Stimulated activated CD4-positive, alpha-beta T cell treated with anti-CD3 and anti-CD28 coated beads, Interleukin-1b, Interleukin-23, amount 100 ng/mL, for 4 hours (primary cell): ENCODE measurements at places on chromosomes 7 and 10.

DNA sequence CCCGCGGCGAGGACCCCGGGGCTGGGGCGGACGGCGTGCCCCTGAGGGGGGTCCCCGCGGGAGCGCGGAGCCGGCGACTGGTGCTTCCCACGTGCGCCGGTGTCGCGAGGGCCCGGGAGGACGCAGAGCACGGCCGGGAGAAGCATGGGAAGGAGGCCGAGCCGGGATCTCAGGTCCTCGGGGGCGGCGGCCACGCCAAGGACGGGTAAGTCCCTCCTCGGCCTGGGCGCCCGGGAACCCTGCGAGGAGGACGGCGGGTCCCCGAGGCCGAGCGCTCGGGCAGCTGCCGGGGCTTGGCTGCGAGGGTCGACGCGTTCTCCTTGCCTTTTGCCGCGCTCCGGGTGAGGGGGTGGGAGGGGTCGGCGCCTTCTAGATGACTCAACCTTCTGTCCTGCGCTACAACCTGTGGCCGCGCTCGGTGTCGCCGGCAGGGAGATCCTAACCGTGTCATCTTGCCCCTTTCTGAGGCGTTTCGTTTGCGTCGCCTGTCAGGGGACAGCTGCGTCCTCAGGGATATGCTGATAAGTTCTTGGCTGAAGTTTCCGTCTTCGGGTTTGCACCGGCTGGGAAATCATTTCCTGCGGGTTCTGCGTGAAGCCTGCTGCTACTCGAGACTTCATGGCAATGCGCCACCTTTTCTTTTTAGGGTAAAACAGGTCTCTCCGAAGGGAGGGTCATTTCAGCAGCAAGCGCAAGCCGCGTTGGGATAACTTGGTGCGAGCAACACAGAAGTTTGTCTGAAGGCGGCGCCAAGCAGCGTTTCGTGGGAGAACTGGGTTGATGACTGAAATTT is 529 bp downstream of the TASOR2 start:
- no peak for DNase-seq

- DNase-seq, result no peak
Observed at GRCh38 chr10:21100190-21100589, 203.1 kb upstream of the NEBL start.

GRCh38 chr10:76397181-76398042 is 966.0 kb downstream of the LRMDA start:
- no peak for DNase-seq

- no peak for DNase-seq
Observed at GRCh38 chr7:117896339-117896738, 23.1 kb upstream of the CTTNBP2 start.

DNA sequence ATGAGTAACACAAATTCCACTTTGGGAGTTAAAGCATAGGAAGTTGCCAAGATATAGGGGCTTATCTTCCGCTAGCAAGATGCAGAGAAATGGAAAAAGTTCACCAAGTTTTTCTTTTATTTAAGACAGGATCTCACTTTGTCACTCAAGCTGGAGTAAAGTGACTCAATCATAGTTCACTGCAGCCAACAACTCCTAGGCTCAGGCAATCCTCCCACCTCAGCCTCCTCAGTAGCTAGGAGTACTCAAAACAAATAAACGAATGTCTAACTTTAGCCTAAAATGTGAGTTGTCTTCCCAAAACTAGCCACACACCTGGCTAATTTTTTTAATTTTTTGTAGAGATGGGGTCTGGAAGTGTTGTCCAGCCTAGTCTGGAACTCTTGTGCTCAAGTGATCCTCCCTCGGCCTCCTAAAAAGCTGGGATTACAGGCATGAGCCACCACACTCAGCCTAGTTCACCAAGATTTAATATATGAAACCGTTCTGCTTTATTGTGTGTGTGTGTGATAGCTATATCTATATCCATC is 9.9 kb downstream of the VIM start:
- no peak for DNase-seq

DNA sequence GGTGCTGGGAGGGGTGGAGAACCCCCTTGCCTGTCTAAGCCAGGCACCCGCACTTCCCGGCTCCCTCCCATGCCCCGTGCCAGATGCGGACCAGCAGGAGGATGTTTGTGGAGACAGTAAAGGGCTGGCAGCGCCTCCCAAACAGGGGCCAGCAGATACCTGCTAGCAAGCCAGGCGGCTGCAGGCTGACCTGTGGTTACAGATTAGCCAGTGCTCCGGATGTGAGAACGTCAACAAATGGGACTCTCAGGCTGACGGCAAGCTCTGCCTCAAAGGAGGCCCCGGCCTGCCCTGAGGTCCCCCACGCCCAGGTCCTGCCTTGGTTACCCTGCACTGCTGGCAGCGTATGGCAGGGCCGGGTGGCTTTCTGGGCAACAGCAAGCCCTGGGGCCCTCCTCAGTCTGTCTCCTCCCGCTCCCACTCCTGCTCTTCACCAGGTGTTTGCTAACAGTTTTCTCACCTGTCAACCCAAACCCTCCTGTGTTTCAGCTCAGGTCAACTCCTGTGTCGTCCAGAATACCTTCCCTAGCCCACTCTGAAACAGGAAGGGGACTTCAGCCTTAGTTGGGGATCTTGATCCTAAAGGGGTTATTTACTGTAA is 85.4 kb downstream of the NEURL1 start:
- no peak for DNase-seq

DNA sequence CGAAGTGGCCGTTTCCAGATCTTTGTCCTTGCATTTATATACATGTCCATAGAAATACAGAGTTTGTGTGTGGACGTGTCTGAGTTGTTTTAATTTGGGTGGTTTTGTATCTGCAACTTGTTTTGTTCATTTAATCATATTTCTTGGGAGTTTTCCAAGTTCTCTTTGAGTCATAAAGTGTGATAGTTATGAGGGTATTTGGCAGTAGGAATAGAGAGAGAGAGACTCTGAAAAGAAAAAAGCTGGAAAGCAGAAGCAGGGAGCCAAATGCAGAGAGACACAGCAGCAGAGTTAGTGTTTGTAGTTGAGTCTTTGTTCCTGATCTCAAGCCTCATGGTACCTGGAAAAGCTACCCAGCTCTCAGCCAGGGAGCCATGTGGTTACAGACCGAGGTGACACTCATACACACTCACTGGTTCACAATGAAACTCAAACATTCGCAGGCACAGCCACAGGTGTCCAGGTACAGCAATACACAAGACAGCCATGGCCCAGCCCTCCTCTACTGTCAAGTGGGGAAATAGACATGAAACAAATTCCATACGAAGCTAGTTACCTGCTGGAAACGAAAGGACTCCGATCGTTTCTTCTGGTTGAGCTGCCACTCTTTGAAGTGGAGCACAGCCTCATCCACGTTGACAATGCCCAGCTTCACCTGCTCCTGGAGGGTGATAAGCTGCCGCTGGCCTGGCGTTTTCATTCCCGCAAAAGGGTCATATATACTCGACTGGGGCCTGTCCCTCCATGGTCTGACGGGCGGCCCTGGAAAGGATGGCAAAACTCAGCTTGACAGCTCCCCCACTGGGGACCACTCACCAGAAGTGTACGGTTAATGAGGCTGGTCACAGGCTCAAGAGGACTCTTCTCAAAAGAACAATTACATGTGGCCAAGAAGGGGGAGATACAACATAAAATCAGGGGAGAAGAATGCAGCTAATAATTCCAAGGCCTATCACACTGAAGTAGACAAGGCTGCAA is 33.3 kb upstream of the TM9SF3 start:
- DNase-seq, result no peak

DNA sequence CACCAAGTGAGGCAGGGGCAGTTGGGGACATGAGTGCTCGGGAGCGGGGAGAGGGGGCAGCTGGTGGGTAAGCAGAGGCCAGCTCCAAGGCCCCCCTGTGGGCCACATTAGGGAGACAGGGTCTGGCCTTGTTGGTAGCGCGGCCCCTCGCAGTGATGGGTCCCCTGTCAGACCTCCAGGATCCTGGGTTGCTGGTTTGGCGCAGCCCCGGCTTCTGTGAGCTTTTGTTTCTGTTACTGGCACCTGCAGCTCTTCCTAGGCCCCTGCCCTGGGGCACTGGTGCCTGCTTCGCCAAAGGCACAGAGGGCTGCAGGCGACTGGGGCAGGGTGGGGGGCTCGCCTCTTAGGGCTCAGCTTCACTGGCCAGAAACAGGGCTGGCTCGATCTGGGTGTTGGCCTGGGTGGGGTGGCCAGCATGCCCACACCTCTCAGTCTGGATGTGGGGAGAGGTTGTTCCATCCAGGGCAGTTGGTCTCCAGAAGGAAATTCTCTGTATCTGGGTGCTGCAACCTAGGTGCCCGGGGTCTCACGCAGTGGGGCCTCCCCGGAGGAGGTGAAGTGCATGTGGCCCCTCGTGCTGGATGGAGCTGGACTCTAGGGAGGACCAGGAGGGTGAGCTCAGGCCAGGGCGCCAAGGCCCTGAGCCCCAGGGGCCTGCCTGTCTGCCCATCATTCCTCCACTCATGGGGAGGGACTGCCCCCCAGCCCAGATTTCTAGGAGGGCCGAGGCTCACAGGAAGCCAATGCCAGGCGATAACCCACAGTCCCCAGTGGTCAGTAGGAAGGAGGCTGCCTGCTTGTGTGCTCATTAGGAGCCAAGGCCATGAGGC is 138.6 kb downstream of the LHPP start:
- DNase-seq, result no peak

- DNase-seq, result no peak
Observed at GRCh38 chr7:108027239-108027638, 24.3 kb upstream of the LAMB1 start.

GRCh38 chr10:46328853-46329689 is 42.3 kb downstream of the ANTXRL start:
- DNase-seq, result no peak

DNA sequence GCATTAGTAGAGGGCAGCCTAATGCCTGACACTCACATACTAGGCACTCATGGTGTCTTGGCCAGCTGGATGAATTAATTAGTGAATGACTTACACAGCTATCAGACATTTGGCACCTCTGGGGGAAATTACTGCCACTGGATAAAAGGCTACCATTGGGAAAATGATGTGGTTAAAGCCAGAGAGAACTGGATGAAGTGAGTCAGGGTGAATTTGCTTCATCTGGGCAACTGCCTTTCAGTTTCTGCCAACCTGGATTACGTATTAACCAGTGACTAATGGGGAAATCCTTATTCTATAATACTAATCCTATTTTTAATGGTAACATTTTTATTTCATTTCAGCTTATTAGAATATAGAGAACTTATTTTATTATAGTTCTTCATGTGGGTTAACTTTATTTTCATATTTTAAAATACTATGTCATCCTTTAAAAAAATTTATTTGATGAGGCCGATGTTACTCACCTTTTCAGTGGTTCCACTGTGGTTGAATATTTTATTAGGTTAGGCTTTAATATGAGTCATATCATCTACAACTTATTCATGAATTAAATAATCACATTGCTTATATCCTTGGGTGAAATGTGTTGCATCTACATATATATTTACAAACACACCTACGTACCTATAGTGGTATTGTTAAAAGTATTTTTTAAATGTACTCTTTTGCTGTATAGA is 85.6 kb upstream of the CAPZA2 start:
- no peak for DNase-seq

DNA sequence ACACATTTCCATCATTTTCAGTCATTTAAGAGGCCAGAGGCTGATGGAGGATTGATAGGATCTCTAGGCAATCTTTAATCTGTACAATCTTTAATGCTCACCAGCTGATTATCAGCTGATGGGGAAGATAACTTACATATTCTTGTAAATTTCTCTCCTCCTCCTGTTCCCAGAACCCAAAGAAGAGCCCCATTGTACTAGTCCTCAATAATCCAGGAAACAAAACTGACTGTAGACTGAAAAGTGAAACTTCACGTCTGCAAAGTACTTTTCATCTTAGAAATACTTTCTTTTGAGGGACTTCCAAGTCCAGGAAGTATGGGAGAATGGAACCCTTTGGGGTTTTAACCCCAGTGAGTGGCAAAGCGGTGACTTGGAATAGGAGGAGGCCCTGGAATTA is 283.3 kb downstream of the FRMD4A start:
- DNase-seq, result no peak

- DNase-seq, result no peak
Observed at GRCh38 chr7:83546586-83546985, 102.4 kb downstream of the SEMA3E start.

DNA sequence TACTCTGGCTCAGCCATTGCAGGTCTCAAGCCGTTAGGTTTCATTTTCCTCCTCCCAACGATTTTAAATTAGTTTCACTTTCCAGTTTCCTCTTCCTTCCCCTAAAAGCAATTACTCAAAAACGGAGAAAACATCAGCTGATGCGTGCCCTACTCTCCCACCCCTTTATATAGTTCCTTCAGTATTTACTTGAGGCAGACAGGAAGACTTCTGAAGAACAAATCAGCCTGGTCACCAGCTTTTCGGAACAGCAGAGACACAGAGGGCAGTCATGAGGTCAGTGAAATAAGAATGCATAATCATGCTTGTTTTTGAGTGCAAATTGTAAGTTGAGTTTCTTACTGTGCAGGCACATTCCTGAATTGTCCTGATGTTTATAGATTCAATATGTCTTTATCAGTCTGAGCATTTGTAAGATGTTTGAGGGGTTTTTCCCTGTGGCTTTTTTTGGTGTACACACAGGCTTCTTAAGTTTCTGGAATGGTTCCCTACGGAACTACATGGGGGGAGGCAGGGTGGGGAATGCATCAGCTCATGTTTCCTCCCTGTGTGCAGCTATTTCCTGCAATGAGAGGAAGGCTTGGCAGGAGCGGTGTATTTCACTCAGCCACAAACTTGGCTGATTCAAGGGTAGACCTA is at the start of gene IFIT3:
IFIT3 (plus strand) TSS at position 195 of the 639 bp plus-strand sequence; CDS start at position 272, 77 bp downstream.
- no peak for DNase-seq

DNA sequence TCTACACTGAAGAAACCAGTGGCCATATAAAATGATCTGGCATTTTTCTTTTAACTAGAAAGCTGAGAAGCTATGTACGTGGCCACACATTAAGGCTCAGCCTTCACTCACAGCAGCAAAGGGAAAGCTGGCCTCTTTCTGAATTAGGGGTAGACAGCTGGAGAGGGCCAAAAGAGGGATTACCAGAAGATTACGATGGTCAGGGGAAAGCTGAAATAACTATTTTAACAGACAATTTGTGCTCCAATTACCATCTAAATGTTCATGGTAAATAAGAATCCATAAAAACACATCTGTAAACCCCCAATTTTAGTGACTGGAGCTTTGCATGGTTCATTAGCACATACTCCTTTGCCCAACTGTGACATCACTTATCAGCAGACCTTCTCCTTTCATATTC is 314.3 kb downstream of the HPSE2 start:
- no peak for DNase-seq

- DNase-seq, result peak; percentile 81
Observed at GRCh38 chr10:6050801-6051445, 11.2 kb downstream of the IL2RA start.

DNA sequence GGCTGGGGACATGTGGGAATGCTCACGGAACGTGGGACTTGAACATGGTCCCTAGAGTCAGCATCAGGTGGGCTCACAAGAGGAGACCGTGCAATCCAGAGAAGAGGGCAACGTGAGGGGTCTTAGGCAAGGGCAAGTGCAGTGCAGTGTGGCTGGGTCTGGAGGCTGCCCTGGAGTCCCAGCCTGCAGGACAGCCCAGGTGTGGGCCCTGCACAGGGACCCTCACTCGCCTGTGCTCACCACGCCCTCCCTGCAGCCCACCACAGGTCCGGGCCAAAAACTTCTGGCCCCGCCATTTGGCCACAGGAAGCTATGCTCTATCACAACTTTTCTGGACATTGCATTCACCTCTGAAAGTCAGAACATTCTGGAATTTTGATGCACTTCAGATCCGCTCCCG is 133.5 kb downstream of the PAXIP1 start:
- DNase-seq, result no peak

- DNase-seq, result no peak
Observed at GRCh38 chr10:104589431-104589830, 51.7 kb upstream of the SORCS3 start.
